Fibroblast of the aortic adventitia (primary cell): ENCODE measurements at places on chromosomes 4 and X. TPM values are rescaled to one million over a fixed set of nuclear protein-coding genes. Genes with fewer than 3 reads are reported as not detected.

UGT2A3 gene
- total RNA-seq: not detected in 2 replicates

CT83 gene
- not detected in 2 replicates for total RNA-seq

AMTN gene
- not detected in 2 replicates for total RNA-seq

TDO2 gene
- total RNA-seq: 1.5 and 1.8 TPM in 2 replicates

F11 gene
- not detected in 2 replicates for total RNA-seq

ZNF141 gene
- 16.3 and 21.2 TPM in 2 replicates for total RNA-seq

UGT2B10 gene
- not detected in 2 replicates for total RNA-seq

POF1B gene
- total RNA-seq: not detected in 2 replicates

STK26 gene
- total RNA-seq: 0.57 and 1.6 TPM in 2 replicates

SERPINA7 gene
- not detected in 2 replicates for total RNA-seq

NDST3 gene
- total RNA-seq: not detected in 2 replicates

CLGN gene
- total RNA-seq: 4.1 and 19.3 TPM in 2 replicates

CCDC160 gene
- total RNA-seq: not detected in 2 replicates

DCAF12L1 gene
- not detected in 2 replicates for total RNA-seq
